Stimulated activated CD8-positive, alpha-beta memory T cell treated with anti-CD3 and anti-CD28 coated beads, Interleukin-7, amount 100 ng/mL, for 1 hour (primary cell): ENCODE measurements at places on chromosomes 2 and 18.

DNA sequence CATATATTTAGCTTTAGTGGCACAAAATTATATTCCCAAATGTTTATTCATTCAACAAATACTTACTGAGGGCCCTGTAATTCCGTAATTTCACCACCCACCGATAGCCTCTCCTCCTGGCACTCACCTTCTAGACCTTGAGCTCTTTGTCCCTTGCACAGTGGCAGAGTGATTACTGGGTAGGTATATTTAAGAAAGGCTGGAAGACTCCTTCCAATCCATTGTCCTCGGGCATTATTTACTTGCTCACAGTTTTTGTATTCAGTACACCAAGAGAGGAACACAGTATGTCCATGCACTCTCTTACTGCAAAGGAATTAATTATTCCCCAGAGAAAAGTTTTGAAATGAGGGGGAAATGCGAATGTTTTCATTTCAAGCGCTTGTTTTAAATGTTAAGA is 1.1 kb upstream of the CDCA7 start:
- DNase-seq = no peak

DNA sequence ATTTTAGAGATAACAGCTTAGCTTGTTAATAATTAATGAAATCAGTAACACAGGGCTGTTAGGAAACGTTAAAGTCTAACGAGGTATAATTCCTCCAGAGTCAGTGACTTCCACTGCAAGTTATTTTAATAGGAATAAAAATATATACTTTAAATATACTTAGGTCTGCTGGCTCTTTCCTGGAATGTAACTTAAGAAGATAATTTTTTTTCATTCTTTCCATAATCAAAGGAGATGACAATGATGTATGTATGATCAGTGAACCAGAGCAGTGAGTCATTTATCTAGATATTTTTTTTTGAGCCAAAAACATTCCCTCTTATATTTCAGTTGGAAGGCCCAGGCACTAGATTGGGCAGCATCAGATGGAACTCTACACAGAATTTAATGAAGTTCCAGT is 104.2 kb upstream of the LYPD1 start:
- DNase-seq = no peak

DNA sequence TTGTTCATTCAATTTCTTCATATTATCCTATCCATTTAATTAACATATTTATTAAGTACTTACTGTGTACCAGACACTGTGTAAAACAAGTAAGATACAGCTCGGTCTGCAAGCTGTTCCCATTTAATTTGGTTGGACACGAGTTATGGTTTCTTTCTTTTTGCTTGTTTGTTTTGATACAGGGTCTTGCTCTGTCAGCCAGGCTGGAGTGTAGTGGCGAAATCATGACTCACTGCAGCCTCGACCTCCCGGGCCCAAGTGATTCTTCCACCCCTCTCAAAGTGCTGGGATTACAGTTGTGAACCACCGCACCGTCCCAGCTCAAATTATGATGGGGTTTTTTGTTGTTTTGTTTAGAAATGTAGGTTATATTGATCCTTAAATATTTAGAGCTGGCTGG is 9.0 kb downstream of the CYBRD1 start:
- DNase-seq = no peak

DNA sequence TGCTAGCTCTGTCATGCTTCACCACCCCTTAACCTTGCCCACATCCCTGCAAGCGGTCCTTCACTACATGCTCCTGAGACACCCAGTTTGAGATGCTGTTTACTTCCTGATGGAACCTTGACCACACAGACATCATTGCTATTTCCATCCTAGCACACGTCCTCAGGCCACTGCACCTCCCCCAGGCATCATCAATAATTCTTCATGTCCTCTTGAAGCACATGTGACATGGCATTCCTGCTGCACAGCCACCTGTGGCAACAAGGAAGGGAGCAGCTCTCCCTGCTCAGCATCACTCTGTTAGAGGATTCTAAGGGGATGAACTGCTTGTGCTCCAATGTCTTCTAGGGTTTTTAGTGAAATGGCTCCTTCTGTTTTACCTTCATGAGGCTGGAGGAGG is 26.1 kb upstream of the ST3GAL5 start:
- DNase-seq = no peak

- DNase-seq = no peak
Observed at GRCh38 chr18:23267447-23267776, 132.1 kb downstream of the CABLES1 start.
